ENCODE measurements at places on chromosomes 12 and 14.

DNA sequence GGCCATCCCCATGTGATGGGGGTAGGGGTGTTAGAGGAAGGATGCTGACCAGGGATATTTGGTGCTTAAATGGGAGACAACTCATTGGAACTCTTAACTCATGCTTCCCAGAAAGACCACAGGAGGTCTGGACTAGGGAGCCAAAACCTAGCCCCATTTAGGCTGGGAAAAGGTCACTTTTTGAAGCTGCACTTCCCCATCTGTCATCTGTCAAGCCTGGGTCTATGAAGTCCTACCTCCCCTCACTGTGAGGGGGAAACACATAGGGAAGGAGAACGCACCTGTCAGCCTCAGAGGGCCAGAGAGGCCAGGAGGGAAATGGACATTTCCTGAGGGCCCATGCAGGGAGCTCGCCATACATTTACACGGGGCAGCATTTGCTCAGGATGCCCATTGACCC, 321.0 kb downstream of the BCL11B start:
- DNase-seq, result no peak

- DNase-seq, result no peak
Observed at GRCh38 chr14:43754838-43755237, 752.2 kb downstream of the FSCB start.

- no peak for DNase-seq
Observed at GRCh38 chr12:25833657-25834056, 124.8 kb upstream of the RASSF8 start.

- no peak for DNase-seq
Observed at GRCh38 chr12:88371416-88372183, 208.7 kb downstream of the KITLG start.

DNA sequence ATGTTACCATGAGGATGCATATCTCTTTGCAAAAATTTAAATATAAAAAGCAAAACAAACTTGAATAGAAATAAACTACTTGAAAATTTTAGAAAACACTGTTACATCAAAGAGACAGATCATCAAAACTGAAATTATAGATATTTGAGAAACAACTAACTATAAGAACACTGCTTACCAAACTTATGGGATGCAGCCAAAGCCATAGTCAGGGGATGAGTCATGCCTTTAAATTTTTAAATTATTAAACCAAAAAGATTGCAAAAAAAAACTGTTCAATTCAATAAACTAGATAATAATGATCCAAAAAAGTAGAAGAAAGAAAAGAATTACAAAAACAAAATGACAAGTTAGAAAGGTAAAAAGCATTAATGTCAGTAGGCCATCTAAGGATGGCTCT, 7.5 kb downstream of the BDKRB2 start:
- no peak for DNase-seq

- DNase-seq, result no peak
Observed at GRCh38 chr14:22555384-22556011, 33.5 kb downstream of the DAD1 start.

GRCh38 chr12:105982022-105982421, 156.7 kb downstream of the NUAK1 start:
- DNase-seq, result no peak

DNA sequence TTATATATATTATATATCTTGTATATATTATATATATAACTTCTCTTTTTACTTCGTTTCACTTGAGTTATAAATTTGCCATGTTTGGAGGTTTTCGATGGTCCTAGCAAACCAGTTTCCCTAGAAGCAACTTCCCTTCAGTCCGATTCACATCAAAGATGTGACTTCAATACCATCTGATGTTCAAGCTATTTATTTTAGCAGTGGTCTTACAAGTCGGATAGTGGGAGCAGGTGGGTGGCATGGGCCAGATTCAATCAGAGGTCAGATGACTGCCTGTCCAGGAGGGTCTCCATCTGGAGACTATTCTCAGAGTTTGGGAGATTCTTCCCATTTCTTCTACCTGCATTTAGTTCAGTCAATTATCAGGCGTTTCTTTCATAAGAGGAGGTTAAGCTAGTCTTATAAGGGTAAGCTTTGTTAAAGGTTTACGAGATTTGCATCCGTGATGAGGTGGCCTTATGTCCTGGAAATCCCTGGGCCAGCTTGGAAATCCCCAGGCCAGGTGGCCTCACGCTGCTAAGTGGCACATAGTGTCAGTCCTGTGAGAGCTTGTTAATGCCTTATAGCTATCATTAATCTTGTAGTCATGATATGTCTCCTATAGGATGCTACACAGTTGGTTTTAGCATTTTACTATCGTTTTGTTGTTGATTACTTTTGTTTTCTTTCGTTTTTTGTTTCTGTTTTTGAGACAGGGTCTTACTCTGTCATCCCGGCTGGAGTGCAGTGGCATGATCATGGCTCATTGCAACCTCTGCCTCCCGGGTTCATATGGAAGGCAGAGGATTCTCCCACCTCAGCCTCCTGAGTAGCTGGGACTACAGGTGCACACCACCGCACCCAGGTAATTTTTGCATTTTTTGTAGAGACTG, 145.8 kb downstream of the BICD1 start:
- DNase-seq, result no peak

GRCh38 chr14:101230161-101230850, 326.8 kb upstream of the RTL1 start:
- DNase-seq, result no peak

GRCh38 chr12:91077228-91077954, 19.6 kb upstream of the KERA start:
- no peak for DNase-seq

- no peak for DNase-seq
Observed at GRCh38 chr14:43898687-43899086, 608.4 kb downstream of the FSCB start.

DNA sequence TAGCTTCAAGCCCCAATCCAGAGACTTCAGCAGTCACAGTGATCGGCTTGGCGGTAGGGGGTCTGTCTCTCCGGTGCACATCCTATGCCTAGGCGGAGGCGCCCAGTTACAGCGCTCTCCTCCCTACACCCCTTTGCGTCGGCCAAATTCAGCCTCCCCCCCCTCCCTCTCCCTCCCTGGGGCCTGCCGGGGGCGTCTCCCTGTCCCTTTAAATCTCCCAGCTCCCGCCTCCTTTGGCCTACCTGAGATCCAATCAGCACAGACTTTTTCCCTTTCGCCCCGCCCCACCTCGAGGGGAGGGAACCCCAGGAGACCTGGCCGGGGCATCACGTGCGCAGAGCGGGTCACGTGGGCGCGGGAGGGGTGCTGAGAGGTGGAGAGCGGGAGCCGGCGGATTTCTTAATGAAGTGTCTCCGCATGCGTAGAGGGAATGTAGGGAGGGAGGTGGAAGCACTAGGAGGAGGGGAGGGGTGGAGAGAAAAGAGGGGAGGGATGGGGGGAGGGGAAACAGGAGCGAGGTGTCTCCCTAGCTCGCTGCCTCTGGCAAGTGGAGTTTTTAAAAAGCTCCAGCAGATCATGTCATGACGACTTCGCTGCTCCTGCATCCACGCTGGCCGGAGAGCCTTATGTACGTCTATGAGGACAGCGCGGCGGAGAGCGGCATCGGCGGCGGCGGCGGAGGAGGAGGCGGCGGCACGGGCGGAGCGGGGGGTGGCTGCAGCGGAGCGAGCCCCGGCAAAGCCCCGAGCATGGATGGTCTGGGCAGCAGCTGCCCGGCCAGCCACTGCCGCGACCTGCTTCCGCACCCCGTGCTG, at the start of gene HOXC13:
Gene HOXC13 (plus strand): TSS at position 506 of the 815 bp plus-strand sequence. CDS start 76 bp downstream, at position 582.
- DNase-seq, result no peak

- DNase-seq, result no peak
Observed at GRCh38 chr12:107894589-107894988, 120.1 kb downstream of the ASCL4 start.

DNA sequence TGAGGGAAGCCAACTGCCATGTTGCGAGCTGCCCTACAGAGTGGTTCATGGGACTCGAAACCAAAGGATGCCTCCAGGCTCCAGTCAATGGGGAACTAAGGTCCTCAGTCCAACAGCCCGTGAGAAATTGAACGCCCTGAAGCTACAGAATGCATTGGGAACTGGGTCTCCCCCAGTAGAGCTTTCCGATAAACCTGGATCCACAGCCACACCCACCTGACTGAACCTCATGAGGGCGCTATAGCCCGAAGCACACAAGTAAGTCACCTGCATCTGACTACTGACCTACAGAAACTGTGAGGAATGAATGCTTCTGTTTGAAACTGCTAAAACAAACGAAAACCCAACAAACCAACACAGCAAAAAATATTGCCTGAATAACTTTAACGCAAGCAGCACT, 1297.7 kb downstream of the AACS start:
- no peak for DNase-seq

DNA sequence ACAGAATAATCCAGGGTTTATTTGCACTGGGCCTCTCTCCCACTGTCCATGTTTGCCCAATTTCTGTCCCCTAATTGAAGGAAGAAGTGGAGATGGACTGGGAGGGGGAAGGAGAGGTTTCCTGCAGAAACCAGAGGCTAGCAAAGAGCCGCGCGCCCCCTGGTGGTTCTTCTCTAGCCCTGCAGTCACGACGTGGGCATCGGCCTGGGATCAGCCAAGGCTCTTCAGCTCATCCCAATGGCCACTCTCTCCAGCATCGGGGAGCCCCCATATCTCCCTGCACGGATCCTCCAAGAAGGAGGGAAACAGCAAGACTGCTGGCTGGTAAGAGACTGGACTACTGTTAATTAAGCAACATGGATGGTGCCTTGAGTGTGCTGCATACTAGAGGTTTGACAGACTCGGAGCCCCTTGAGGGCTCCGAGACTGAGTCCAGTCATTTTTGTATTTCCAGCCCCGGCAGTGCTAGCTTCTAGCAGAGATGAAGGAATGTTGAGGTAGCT, 18.7 kb downstream of the ZBTB39 start:
- DNase-seq, result peak; percentile 84

DNA sequence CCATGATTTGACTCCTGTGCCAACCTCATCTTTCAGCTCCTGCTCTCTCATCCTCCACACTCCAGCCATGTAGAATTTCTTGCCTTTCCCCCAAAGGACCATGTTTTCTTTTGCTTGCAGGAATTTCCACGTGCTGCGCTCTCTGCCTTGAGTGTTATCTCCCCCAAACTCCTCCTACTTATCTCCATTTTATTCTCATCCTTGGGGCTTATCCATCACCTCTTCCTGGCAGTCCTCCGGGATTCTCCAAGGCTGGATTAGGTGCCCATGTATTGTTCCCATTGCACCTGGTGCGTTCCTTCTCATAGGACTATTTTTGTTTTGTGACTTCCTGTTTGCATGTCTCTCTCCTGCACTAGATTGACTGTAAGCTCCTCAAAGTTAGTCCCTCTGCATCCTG, 7.0 kb upstream of the MAX start:
- DNase-seq, result no peak

- peak; percentile 77 for DNase-seq
Observed at GRCh38 chr12:121917950-121918678, at the start of gene CFAP251. TSS of gene CFAP251 (plus strand) at chr12:121918592. CDS start at chr12:121921306, 2,714 bp downstream.

GRCh38 chr12:5588176-5588575, 156.3 kb downstream of the NTF3 start:
- DNase-seq, result no peak

DNA sequence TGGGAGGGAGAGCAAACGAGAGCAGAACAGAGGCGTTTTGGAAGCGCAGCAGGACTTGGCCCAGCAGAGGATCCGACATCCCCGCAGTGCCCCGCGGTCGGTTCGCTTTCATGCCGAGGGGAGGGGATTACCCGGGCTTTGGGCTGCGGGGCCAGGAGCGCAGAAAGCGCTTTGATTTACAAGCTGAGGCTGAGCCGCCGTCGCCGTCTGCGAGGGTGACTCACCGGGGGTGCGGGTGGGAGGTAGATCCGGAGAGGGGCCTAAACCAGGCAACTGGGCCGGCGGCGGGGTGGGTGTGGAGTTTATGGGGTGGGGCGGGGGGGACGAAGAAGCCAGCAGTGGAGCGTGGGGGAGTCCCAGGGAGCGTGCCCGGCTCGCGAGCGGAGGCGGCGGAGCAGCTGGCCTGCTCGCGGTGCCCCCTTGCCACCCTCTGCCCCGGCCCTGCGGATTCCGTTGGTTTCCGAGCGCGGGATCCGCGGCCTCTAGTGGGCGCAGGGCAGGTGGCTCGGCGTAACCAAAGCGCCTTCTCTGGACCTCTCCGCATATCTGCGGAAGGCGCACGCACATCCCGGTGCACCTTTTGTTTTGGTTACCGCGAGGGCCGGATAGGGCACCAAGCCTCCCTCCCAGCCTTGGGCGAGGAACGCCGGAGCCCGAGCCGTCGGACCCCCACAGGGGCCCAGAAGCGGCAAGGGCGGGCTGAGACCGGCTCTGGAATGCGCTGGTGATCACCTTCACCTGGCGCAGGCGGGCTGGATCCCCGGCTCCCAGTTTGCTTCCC, 2.6 kb downstream of the SIX4 start:
- DNase-seq, result peak; percentile 34

DNA sequence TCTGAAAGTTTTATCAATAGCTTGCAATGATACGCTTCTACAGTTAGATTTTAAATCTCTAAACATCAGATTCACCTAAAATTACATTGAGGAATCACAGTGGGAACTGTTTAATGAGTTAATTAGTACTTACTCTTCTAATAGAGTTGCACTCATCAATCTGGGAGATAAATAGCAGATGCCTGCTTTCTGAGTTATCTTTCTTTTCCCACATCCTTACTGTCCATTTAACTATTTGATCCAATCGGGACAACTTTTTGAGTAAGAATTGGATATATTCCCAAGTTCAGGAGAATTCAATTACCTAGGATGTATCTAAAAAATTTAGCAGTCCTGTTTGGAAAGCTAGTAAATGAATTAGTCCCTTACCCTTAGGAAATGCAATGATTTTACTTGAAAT, 162.3 kb downstream of the KCNH5 start:
- DNase-seq, result no peak

DNA sequence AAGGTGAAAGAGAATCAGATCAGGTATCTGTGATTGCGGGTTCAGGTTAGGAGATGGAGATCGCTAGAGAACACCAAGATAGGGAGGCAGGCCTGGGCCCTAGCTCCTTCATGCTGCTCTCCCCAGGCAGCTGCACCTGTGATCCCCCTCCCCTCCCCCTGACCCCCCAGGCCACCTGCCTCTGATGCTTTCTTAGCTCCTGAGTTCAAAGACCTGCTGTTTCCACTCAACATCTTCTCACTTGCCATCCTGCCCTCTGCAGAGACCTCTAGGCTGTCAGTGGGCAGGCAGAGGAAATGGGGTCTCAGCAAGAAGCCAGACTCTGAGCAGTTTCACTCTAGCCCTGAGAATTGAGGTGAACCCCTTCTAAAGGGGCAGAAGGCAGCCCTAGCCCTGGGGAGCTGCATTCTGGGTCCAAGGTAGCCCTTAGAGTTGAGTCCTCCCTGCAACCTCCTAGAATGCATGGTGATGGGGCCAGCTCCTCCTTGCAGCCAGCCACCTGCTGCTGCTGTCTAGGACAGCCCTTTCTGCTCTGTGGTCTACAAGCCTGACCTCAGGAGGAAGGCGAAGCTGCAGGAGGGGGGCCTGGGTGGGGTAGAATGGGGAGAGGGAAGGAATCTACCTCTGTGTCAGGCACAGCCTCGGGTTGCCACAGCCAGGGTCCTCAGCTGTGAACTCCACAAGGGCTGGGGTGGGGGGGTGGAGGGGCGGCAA, 6.4 kb upstream of the SLC48A1 start:
- DNase-seq, result no peak

DNA sequence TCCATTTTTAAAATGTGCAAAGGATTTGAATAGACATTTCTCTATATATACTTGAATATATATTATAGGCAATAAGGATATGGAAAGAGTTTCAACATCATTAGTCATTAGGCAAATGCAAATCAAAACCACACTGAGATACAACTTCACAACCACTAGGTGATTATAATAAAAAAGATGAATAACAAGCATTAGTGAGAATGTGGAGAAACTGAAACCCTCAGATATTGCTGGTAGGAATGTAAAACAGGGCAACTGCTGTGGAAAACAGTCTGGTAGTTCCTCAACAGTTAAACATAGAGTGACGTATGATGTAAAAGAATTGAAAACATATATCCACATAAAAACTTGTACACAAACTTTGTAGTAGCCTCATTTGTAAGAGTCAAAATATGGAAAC, 11.7 kb upstream of the BATF start:
- no peak for DNase-seq

GRCh38 chr14:99803803-99804202, 10.6 kb downstream of the EML1 start:
- no peak for DNase-seq

Data from posterior cingulate gyrus (tissue), 11 donors.